ENCODE measurements at places on chromosomes 16 and 17. TPM values are rescaled to one million over a fixed set of nuclear protein-coding genes. Genes with fewer than 3 reads are reported as not detected.
A peak's percentile ranks its signal among the peaks of the same experiment; 100 is the strongest.

The HOXB13 gene
- total RNA-seq = not detected

The SSTR5 gene
- total RNA-seq = not detected

The CCDC78 gene
- total RNA-seq = 2.1 TPM

The ENO3 gene
- total RNA-seq = 12.7 TPM

The ABCA5 gene
- total RNA-seq = 3.6 TPM

The TMIGD1 gene
- total RNA-seq = not detected

The TBX2 gene
- 0.53 TPM for total RNA-seq

The TMEM204 gene
- not detected for total RNA-seq

The NAGLU gene
- 19.3 TPM for total RNA-seq

The SHPK gene
- total RNA-seq = 6.8 TPM

GRCh38 chr17:2691965-2692780, 19.4 kb downstream of the CLUH start:
- no peak for DNase-seq

- no peak for DNase-seq
Measured at GRCh38 chr16:1169285-1170075, 16.6 kb downstream of the CACNA1H start.

DNA sequence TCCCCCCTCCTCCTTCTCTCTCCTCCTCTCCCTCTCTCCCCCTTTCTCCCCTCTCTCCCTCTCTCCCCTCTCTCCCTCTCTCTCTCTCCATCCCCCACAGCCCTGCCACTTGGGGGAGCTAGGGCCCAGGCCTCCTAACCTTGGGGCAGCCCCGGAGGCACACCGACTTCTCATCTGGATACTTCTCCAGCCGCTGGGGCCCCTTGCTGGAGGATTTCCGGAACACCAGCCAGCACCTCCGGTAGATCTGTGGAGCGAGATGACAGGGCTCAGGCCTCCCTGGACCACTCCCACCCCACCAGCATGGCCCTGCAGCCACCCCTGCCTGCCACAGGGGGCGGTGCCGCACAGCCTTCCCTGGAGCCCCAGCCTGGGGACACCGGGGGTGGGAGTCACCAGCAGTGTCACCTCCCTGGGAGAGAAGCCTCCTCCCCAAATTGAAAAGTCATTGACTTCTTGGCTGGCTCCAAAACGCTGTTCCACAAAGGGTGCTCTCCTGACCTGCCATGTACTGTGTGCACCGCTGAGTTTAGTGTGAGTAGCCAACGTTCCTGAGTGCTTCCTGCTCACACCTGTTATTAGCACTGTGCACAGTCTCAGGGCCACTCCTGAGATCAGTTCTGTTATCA, 10.5 kb downstream of the DOK4 start:
- DNase-seq = peak; percentile 8

GRCh38 chr17:12667299-12667958, 1.7 kb downstream of the MYOCD start:
- DNase-seq = peak; percentile 38

DNA sequence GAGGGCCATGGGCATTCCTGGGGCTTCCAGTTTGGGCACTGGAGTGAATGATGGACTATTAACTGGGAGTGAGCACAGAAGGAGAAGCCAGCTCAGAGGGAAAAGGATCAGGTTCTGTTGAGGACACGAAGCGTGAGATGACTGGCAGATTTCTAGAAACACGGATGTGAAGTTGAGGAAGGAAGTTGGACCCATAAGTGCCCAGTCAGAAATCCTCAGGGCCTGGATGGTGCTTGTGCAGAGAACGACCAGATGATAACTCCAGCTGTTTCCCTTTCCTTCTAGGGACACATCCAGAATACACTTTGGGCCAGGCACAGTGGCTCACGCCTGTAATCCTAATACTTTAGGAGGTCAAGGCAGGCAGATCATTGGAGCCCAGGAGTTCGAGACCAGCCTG, 23.3 kb upstream of the ANKRD40CL start:
- no peak for DNase-seq

GRCh38 chr17:44137891-44138709, 3.6 kb upstream of the HROB start:
- DNase-seq = peak; percentile 99

- no peak for DNase-seq
Measured at GRCh38 chr17:80460429-80460834, 16.0 kb downstream of the NPTX1 start.

DNA sequence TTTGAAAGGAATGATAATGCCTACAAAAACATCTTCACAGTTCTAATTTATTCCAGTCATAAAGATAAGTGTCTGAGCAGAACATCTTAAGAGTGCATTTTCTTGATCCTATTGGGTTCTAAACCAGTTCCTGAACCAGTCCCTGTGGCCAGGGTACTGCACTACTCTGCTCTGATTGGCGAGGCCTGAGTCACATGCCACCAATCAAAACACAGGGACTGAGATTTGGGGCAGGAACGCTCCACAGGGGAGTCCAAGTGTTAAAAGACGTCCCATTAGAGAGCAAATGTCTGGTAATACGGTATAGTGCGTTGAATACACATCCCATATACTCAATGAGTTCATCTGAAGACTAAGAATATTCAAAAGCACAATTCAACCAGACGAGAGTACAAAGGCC, 3.0 kb upstream of the NUP93 start:
- no peak for DNase-seq

GRCh38 chr17:948284-948852, 31.2 kb downstream of the NXN start:
- DNase-seq = no peak

DNA sequence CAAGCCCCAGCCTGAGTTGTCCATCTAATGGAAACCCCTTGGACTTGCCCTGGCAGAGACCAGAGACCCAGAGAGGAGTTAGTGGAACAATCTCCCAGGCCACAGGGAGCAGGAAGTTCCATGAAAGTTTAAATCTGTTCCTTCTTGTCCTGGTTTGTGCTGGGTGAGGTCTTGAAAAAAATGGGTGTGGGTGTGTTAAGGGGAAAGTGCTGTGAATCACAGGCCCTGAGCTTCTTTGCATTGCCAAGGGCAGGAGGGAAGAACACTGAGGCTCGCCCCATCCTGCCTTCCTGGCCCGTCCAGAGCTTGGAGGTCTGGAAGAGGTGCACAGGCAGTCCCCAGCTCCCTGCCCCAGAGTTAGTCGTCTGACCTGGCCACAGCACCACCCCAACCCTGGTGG, 2.3 kb downstream of the ADORA2B start:
- DNase-seq = no peak

DNA sequence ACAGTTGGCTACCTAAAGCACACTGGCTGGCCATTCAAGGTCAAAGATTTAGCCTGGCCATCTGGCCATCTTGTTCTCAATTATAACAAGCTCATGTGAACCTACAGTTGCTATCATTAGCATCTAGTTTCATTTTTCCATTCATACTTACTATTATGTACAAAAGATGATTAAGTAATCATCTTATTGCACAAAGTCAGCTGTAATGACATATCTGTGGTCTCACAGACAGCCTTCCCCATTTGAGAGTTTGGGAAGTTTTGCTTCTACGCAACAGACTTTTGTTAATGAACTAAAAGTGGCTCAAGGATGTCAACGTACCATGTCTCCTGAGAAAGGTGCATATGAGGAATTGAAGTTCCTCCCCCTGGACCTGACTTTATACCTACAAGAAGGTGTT, 51.3 kb downstream of the HS3ST3B1 start:
- DNase-seq = no peak

DNA sequence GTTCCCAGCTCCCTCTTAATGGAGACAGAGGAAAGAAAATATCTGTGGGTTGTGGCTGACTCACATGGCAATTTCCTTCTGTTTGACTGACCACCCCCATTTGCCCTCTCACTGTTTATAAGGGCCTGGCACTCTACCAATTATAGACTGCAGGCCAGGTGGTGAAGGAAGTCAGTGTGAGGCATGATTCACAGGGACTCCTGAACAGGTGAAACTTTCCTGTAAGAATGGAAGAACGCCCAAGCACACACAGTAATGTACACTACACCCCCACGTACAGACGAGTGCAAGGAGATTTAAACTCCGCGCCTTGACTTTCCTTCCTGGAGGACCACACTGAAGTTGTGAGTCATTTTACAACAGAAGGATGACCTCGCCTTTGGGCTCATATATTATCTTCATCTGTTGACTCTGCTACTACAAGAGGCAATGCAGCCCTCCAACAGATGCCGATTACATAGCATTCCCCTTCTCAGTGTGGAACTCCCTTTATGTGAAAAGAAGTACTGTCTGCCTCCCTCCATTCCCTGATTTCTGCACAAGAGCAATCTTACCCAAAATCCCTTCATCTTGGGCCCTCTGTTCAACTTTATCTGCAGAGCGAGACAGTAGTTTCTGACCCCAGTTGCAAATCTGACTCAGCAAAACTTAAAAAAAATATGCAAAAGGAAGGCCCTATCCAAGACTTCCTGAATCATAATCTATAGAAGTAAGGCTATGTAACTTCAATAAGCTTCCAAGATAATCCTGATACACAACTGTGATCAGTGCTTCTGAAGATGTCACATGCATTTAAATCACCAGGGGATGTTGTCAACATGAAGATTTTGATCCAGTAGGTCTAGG, 163.6 kb downstream of the SHISA6 start:
- DNase-seq = peak; percentile 29

GRCh38 chr17:17886726-17887125, 49.9 kb upstream of the SREBF1 start:
- no peak for DNase-seq

- DNase-seq = no peak
Measured at GRCh38 chr17:79092567-79092966, 17.9 kb downstream of the ENGASE start.

- peak; percentile 63 for DNase-seq
Measured at GRCh38 chr17:3603119-3603869, 5.9 kb downstream of the TRPV1 start.

GRCh38 chr16:13305019-13305755, 403.8 kb downstream of the SHISA9 start:
- DNase-seq = no peak

GRCh38 chr17:70127221-70127873, 42.0 kb upstream of the KCNJ2 start:
- no peak for DNase-seq

DNA sequence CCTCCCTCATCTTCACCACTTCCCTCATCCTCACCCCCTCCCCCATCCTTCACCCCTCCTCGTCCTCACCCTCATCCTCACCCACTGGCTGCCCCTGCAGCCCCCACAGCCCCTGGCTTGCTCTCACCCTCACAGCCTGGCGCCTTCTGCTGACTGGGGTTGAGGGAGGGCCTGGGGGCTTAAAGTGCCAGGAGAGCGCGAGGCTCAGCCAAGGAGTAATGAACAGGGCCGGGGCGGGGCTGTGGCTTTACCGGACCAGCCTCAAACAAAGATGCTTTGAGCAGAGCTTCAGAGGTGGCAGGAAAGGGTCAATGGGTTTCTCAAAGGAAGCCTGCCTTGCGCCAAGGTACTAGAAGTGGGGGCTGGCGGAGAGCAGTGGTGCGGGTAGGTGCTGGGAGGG, at the start of gene PRSS33:
Gene PRSS33, minus strand, starts transcription at position 155 of the 400 bp plus-strand sequence. CDS start 1,013 bp downstream, outside the sequence.
- no peak for DNase-seq

- peak; percentile 80 for DNase-seq
Measured at GRCh38 chr16:9854675-9855074, 327.6 kb downstream of the GRIN2A start.

GRCh38 chr16:66651474-66651765, 45.1 kb downstream of the CMTM4 start:
- peak; percentile 19 for DNase-seq

- no peak for DNase-seq
Measured at GRCh38 chr16:19718624-19718965, 524 bp downstream of the IQCK start.

DNA sequence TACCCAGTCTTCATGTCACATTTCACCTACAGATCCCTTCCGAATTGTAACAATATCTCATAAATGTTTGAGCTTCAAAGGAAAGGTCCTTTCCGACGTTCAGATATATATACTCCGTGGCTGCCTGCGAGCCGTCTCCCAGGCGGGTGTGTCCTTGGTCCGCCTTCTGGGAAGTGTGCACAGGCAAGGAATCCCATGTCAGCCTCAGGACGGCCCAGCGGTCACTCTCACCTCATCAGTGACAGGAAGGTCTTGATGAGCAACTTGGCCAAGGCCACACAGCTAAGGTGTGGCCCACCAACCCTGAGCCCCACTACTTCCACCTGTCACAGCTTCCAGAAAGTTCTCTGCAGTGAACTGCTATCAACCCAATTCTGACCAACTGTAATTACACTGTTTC, 4.3 kb downstream of the LMF1 start:
- no peak for DNase-seq

- peak; percentile 53 for DNase-seq
Measured at GRCh38 chr17:62705778-62706597, 78.5 kb downstream of the MRC2 start.

All from astrocyte (in vitro differentiated cells and primary cell).